ENCODE measurements at places on chromosomes 3 and 15. TPM values are rescaled to one million over a fixed set of nuclear protein-coding genes. Genes with fewer than 3 reads are reported as not detected.

ZIC4 gene
- not detected for total RNA-seq

NPAP1 gene
- not detected for total RNA-seq

SUSD5 gene
- 0.78 TPM for total RNA-seq

NRROS gene
- 2.6 TPM for total RNA-seq

DNA sequence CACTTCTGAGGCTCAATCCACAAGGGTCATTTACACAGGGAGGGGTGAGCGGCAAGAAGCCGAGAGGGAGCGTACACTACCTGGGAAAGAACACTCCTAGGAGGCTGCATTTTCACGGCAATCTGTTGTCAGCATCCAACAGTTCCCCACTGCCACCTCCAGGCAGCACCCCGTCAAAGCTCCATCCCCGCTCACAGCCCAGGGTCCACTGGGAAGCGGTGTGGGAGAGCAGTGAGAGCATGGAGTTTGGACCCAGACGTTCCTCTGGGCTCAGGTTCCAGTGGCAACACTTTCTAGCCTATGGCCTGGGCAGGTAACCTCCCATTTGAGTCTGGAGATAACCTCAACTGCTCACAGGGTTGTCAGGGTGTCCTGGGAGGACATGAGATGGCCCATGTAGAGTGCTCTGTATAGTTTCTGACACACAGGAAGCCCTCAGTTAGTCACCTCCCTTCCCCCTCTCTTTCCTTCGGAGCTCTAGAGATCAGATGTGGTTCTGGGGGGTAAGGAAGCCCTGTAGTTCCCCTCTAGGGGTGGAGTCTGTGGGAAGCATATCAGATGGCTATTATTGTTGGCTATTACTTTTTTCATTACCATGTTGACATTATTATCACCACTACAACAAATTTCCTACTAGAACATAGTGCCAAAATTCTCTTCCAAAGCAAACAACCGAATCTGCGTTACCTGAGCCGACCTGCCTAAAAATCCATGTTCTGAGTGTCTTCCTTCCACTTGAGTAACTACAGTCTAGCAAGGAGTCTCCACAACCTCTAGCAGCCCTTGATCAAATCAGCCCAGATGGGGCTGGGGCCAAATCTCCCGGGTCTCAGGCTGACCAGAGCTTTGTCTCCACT, 29.1 kb downstream of the RUVBL1 start:
- no peak for DNase-seq

DNA sequence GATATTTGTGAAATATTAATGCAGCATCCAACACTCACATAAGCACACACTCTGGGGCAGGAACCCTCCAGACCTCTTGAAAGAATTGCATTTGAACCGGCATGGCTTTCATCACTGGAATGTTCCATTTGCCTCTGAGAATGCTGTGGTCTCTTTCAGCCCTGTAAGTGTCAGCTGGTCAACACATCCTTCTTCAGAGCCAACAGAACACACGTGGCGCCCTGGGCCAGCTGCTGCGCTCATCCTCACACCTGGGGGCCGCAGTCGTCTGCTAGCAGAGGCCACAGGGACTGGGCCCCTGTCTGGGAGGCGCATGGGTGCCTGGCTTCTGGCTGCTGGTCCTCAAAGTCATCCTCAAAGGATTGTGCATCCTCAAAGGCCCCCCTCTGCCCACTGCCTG, 71.4 kb upstream of the HERC1 start:
- no peak for DNase-seq

GRCh38 chr3:9247361-9247940, 2.0 kb downstream of the SRGAP3 start:
- no peak for DNase-seq

- no peak for DNase-seq
Observed at GRCh38 chr3:66075281-66075680, 36.6 kb upstream of the MAGI1 start.

- DNase-seq = no peak
Observed at GRCh38 chr3:132841621-132842020, 119.4 kb upstream of the NPHP3 start.

- peak; percentile 93 for DNase-seq
Observed at GRCh38 chr3:9396301-9396631, 1.1 kb upstream of the SETD5 start.

DNA sequence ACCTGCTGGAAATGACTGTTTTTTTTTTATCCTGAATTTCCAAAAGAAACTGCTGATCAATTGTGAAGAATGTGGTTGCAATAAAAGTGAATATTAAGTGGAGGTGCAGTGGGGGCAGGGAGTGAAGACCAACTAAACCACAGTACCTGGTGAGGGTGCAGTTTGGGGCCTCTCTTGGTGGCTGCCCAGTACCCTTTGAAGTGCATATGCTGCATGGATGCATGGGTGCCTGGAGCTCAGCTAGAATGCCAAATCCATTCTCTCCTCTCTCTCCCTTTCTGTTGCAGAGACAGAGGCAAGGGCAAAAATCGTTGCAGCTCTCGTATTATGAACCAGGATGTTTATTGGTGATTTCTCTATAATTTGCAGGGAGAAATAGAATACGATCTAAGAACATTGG, 420.5 kb upstream of the ONECUT1 start:
- no peak for DNase-seq

DNA sequence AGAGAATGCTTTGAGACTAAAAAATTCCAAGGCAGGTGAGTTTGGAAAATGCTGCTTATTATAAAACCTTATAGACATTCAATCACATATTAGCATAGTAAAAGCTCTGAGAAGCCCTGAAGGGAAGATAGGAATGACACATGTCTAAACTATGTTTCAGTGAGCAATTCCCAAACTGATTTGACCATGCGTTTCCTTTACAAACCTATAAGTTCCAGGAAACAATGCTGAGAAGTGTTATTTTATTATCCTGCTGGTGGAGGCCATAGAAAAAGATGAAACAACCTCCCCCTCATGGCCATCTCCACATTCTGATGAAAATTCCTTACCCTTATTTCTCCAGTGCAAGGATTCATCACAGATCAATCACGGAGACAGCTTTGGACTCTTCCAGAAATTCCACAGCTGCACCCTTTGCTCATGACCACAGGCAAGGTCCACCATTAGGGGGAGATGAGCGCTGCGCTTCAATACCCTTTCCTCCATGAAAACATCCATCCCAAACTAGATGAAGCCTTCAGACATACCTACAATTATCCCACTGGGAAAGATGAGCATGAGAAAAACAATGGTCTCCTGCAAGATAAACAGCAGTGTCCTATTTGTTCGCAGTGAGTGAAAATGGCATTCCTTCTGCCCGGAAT, 372.1 kb downstream of the MAGI1 start:
- no peak for DNase-seq

DNA sequence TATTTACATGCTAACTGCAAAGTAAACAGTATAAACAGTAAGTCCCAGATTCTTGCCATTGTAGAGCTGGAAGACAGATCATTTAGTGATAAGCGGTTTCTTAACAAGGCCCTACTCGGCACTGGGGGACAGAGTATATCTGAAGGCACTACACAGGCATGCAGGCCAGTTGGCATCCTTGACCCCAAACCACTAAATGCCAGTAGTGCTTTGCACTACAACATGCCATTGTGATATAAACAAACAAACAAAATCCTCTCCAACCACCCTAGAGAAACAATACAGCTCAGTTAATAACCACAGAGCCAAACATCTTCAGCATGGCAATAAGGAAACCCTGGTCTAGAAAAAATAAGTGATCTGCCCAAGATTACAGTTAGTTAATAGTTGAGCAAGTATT, 5.3 kb downstream of the AQR start:
- DNase-seq = no peak

GRCh38 chr15:96352604-96353405, 22.3 kb downstream of the NR2F2 start:
- DNase-seq = peak; percentile 54

GRCh38 chr3:66454464-66454859, 46.4 kb downstream of the LRIG1 start:
- no peak for DNase-seq
